Tibial nerve (tissue), 4 donors: ENCODE measurements at places on chromosomes 6 and 20. TPM values are rescaled to one million over a fixed set of nuclear protein-coding genes. Genes with fewer than 3 reads are reported as not detected.

Gene GNAS
- 484 TPM for total RNA-seq

DNA sequence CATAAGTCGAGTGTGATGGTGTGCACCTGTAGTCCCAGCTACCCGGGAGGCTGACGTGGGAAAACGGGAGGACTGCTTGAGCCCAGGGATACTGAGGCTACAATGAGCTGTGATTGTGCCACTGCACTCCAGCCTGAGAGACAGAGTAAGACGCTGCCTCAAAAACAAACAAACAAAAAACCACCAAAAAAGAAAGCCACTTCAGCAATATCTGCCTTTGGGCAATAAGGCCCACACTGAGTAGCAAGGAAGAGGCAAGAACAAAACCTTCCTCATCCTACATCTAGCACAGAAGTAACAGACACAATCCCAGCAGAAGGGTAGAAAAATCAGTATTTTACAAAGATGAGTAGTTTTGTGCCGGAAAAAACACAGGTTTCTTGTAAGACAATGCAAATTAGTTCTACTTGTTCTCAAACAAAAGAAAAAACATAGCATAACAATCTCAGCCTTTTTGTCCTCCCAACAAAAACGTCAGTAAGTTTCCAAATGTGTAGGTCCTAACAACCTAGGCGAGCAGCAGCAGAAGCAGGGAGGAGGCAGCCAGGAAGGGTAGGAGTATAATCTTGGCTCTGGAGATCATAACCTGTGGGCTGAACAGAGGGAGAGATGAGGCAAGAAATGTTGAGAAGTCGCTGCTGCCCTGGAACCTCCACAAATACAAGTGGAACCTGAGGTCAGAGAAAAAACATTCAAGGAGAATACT lies 5.7 kb downstream of the PPP1R10 start:
- no peak for DNase-seq

- no peak for DNase-seq
Observed at GRCh38 chr6:101477436-101477835, 83.9 kb downstream of the GRIK2 start.

GRCh38 chr6:129281168-129281796 lies 398.3 kb downstream of the LAMA2 start:
- no peak for DNase-seq

Gene OLIG3
- not detected for total RNA-seq
